ENCODE measurements at places on chromosomes 12 and 14.

GRCh38 chr14:34103176-34103575 is 152.3 kb upstream of the EGLN3 start:
- DNase-seq, result no peak

- DNase-seq, result no peak
These were observed 36.4 kb upstream of the NCOR2 start for GRCh38 chr12:124603831-124604251.

GRCh38 chr14:75539162-75539560 is 16.9 kb downstream of the BATF start:
- no peak for DNase-seq

DNA sequence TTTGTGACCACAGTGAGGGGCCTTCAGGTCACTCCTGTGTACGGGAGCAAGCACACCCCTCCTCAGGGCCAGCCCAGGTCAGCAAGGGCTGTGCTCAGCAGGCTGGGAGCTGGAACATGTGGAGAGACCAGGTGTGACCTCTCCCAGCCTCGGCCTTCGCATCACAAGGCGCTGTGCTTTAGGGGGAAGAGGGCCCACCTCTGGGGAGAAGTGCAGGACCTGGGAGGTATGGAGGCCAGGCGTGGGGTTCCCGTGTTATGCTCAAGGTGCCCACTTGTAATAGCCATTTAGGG is 194.6 kb upstream of the PRMT8 start:
- no peak for DNase-seq

DNA sequence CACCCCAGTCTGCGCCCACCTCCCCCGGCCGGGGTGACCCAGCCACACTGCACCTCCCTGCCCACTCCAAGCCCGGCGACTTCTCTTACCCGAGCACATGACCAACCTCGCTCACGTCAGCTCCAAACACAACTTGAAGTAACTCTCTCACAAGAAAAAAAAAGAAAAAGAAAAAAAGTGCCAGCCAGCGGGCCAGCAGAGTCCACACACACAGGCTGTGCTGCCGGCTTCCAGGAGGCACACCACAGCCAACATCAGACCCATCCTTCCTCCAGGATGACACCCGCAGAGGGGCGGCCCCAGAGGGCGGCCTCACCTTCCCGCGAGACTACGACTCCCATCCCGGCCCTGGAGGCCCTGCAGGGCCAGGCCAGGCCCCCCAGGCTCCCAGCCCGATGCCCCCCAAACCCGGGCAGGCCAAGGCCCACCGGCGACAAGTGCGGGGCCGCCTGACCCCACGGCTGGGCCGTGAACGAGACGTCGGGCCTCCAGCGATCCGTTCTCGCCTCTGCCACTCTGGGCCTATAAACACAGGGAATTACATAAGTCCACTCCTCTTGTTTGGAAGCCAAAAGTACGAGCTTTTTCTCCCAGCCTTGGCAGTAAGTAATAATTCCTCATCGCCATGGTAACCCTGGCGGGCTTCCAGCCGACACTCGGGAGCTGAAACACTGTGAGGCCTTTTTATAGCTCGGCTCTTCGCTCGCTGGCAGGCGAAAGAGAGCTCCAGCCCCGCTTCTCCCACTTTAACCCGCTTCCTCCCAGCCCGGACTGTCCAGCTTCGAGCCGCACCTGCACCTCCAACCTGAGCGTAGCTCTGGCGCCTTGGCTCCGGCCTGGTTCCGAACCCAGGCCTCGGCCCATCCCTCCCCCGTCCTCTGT is 49.1 kb downstream of the NCOR2 start:
- DNase-seq, result no peak

- DNase-seq, result no peak
These were observed 23.1 kb upstream of the PGF start for GRCh38 chr14:74978416-74978947.

DNA sequence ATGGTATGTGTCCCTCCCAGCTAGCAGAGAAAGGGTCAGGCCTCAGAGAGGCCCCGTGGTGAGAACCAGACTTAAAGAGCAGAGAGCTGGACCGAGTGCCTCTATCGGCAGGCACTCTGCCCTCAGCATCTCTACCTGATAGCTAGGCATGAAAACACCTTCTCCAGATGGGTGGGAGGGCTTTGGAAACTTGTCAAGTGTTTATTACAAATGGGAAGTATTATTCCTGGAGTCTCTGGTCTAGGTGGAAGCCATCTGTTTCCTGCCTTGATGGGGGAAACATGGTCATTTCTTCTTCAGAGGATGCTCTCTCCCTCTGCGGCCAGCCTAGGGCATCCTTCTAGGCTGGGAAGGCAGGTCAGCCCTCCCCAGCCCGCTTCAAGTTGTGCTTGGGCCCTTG is 2.3 kb downstream of the TMEM63C start:
- DNase-seq, result no peak

DNA sequence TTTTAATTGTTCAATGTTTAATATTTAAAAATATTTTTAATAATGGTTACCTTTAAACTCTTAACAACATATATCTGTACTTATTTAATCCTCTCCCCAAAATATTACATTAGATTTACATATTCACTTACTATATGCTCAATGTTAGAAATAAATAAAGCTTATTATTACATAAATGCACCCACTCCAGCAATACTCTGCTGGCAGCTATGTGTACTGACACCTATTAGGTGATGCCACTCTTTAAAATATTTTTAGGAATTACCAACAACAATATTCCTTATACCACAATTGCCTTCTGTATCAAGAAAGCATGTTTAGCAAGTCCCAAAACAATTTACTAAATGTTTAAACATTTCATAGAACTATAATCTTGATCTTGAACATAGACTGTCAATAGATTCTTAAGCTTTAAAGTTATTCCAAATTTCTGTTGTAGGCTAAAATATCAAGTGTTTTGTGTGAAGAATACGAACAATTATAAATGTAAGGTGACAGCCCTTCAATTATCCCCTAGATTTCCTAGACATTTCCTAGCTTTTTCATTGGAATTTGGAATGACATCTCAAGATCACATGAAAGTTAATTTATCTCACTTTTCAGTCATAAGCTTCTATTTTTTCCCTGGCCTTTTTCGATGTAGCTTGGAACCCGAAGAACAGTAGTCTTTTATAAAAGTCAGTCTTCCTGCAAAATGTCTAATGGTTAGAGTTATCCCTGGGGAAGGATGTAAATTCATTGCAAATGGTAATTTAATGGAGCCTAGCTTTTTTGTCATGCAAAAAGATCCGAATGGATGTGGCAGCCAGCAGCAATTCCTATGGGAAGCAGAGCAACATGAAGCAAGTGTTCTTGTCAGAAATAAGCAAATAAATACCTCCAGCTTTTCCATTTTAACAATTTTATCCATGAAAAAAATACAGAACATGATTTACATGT is 907.5 kb upstream of the ATXN7L3B start:
- DNase-seq, result no peak

GRCh38 chr14:58882577-58883018 is 244.8 kb downstream of the DACT1 start:
- no peak for DNase-seq

- DNase-seq, result no peak
These were observed 20.0 kb downstream of the BORCS5 start for GRCh38 chr12:12376646-12377448.

- no peak for DNase-seq
These were observed 8.8 kb upstream of the MAP4K5 start for GRCh38 chr14:50541159-50541567.

- DNase-seq, result no peak
These were observed 31.9 kb downstream of the USP15 start for GRCh38 chr12:62291864-62292760.

DNA sequence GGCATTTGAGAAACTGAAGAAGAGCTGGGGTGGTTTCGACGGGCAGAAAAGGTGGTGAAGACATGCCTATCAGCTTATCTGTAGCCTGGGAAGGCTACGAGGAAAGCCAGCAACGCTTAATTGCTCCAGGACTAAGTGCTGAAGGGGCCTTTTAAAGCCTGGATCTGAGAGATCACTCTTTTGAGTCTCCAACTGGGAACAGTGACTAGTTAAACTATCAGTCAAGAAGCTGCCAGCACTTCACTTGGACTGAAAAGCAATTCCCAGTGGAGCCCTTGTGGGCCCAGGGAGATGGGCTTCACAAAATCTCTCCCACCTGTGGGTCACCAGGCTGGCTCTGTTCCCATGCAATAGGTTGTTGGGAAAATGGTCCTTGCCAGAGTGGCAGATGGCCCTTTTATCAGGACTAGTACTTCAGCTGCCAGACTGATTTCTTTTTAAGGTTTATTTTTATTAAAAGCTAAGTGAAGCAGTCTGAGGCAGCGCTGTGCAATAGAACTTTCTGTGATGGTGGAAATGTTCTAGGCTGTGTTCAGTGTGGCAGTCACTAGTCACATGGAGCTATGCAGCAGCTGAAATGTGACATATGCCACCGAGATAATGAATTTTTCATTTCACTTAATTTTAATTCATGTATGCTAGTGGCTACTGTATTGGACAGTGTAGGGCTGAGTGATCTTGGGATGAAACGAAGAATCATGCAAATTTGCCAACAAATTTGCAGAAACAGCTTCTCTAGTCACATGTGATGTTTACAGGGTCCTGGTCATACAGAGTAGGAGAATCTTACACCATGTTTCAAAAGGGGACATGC is 276.8 kb downstream of the PCNX1 start:
- DNase-seq, result no peak

- DNase-seq, result no peak
These were observed 42.4 kb upstream of the STXBP6 start for GRCh38 chr14:25092258-25092740.

GRCh38 chr12:98514982-98515286 is 456 bp upstream of the TMPO start:
- DNase-seq, result no peak

DNA sequence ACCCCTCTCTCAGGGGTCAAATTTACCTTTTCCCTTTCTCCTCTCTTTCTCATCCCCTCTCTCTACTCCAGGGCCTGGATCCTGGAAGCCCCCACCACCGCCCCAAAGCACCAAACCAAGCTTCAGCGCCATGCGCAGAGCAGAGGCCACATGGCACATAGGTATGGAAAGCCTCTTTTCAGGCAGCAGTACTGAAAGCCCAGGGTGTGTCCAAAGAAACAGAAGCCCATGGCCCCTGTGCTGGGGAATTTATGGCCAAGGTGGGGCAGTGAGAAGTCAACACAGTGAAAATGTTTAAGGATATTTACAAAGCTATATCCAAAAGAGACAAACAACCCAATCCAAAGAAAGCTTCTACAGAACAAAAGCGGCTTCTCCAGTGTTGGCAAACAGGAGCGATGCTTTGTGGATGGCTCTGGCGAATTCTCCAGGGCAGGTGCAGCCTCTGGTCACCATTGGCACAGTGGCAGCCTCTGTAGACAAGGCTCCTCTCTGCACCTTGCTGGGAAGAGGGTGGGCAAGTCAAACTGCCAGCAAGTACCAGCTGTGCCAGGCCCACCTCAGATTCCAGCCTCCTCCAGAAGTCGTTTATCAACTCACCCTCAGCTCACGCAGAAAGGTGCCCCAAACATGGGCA is 4.7 kb upstream of the CPNE6 start:
- DNase-seq, result no peak

DNA sequence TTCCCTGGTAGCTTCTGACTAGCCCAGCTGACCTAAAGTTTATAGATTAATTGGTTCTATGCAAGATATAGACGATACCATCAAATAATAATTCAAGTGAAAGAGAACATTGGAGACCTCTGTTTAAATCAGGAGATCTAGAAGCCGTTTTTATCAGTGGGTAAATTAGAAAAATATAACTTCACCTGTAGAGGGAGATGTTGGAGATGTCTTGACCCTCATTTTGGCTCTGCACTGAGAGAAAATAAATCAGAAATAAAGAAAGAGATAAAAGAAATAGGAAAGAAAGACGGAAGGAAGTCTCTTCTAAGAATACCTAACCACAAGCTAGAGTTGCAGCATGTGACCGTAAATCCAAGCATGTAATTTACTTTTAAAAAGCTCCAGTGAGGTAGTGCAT is 684.5 kb downstream of the C12orf50 start:
- no peak for DNase-seq

DNA sequence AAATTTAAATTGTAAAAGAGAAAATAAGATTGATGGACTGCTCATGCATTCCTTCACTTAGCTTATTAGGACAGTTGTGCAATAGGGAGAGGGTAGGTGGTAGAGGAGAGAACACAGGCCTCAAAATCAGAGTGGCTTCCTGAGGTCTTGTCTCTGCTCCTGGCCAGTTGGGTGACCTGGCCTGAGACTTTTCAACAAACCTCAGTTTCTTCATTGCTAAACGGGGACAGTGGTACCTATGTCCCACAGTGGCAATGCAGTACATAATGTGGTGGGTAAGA is 2.6 kb downstream of the MAP3K12 start:
- DNase-seq, result no peak

Data from stimulated activated CD8-positive, alpha-beta memory T cell treated with anti-CD3 and anti-CD28 coated beads, Interleukin-4, amount 100 ng/mL, for 4 hours (primary cell).